ENCODE measurements at places on chromosomes 6 and 20.

GRCh38 chr20:59933849-59934585 lies 580 bp upstream of the SYCP2 start:
- DNase-seq, result peak; percentile 87

DNA sequence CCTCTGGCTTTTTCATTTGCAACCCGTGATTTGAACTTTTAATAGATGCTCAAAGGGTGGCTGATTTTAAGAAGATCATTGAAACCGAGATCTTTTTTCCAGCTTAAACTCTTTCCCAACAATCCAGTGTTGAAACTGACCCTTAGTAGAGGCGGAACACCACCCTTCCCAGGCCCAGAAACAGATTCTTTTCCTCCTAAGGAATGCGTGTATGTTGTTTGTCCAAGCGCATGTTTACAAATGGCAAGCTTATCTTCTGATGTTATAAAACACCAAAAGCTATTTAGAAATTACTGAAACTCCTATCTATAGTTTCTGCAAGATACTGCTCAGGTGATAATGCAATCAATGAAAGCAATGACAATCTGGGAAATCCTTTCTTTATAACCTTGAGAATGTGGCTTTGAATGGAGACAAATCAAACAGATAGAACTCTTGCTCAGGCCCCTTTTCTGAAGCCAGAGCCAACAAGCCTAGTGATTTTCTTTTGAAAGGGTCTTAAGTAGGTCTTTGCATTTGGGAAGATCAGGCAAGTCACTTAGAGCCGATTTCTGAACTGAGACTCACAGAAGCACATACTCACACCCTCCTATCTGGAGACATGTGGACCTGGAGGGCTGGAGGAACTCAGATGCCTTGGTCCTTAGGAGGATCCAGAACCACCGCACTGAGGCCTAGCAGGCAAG lies 9.1 kb downstream of the BANF2 start:
- DNase-seq, result no peak

- DNase-seq, result peak; percentile 8
These were observed 22.3 kb upstream of the ROS1 start for GRCh38 chr6:117448011-117448410.

DNA sequence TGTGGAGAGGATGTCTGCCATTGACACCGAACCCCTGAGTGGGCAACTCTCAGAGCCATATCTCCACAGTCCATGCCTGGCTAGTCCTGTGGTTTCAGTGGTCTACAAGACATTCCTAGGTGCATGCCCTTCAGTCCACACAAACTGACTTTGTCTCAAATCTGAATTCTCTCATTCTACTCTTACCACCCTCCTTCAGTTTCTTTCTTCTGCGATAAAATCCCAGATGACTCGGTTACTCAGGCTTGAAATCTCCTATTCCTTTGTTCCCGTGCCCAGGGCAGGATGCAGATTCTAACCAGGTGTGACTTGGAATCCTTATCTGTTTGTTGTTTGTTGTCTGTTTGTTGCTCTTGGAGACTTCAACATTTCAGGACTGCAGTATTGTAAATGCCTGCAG lies 9.3 kb downstream of the CDS2 start:
- DNase-seq, result peak; percentile 66

DNA sequence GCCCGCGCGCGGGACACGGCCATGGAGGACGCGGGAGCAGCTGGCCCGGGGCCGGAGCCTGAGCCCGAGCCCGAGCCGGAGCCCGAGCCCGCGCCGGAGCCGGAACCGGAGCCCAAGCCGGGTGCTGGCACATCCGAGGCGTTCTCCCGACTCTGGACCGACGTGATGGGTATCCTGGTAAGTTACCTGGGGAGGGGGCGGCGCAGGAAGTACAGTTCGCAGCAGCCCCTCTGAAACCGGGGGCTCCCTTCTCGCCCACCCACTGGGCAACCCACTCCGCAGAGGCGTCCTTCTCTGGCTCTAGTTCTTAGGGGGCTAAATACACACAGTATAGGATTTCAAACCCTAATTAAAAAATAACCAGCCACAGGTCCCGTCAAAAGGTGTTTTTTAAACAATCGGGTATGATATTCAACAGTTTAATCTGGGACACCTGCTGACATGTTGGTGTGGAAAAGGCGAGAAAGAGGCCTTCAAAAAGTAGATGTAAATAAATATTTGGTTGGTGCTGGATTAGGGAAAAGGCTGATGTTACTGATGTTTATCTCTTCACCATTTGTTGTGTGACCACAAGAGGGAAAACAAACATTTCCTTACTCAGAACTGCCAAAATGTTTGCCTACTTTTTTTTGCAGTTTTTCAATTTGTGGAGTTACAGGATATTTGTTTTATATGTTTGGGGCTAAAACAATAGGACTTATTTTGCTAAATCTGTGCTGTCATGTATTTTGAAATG lies 577 bp downstream of the SASH1 start:
- peak; percentile 57 for DNase-seq

DNA sequence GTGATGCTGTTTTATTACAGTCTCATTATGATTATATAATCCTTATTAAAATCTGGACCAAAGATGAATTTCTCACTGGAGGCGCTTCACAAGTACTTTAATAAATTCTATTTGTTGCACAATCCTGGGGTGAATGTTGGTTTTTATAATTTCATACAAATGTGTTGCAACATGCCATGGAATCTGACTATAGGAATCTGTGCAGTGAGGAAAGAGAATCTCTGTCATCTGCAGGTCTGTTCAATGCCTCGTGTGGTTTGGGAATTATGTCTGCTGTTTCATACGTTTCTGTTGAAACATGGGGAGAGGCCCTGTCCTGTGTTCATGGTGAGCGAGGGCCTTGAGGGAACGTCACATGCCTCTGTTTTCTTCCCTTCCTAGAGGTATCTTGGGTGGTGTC lies 277.3 kb downstream of the CDH4 start:
- no peak for DNase-seq

DNA sequence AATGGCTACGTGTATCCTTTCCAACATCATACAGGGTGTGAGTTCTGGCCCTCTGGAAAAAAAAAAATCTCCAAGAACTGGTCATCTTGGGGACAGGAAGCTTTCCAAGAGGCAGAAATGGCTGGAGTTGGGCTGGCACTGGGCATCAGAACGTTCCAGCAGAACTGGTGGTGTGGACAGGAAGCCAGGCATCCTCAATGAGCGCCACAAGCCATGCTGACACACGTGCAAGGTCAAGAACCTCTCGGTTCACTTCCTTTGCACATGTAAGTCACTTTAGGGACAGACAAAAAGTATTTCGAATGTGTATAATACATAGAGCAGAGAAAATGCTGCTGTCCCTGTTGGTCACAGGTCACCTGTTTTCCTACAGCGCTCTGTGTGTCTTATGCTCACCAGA lies 27.4 kb upstream of the RIN2 start:
- DNase-seq, result no peak
